Left lung (tissue), 14 donors: ENCODE measurements at places on chromosomes 11 and 22. TPM values are rescaled to one million over a fixed set of nuclear protein-coding genes. Genes with fewer than 3 reads are reported as not detected.

DNA sequence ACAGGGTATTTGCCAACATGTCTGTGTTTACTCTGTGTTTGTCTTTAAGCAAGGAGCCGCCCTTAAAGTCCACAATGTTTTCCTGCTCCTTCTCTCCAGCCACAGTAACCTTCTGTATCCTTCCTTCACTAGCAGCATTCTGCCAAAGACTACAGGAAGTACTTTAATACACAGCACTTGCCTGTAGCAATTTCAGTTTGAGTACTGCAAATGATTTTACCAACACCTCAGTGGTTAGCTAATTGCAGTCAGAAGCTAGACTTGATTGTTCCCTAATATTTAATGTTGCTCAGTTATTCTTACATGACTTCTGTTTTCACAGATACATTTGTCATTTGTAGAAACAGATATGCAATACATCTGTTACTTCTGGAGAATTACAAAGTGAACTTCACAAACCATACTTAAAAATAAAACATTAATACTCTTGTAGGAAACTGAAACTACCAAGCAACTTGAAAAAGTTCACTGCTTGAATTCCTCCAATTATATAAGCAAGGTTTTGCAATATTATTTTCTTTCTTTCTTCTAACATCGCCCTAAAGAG lies 69.1 kb downstream of the FCHSD2 start:
- no peak for DNase-seq

DNA sequence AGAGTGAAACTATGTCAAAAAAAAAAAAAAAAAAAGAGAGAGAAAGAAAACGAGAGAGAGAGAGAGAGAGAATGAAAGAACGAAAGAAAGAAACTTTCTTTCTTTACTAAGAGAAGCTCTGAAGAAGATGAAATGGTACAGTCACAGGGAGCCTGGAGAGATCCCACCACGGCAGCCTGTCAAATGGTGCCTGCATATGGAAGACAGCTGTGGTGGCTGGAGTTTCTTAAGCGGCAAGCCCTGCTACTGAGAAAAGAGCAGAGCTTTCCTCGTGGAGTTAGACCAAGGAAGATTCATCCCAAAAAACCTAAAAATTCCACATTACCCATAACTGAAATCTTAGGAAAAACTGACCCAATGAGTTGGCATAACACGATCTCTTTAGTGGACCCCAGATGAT lies 66.7 kb downstream of the MICAL3 start:
- peak; percentile 89 for DNase-seq

DNA sequence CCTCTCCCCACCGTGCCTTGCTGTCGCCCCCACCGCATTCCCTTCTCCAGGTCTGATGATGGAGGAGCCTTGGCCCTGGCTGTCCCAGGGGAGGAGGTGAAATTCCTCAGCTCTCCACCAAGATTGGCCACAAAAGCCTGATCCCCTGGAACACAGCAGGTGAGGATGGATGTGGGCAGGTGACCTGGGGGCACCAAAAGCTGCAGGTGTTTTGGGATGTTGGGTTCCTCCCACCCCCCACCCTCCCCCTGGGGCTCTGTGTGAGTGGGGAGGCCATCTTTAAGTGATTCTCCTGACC lies 639 bp downstream of the TRIOBP start:
- DNase-seq: no peak

GRCh38 chr11:86692317-86692716 lies 19.9 kb upstream of the ME3 start:
- no peak for DNase-seq

Gene CLNS1A
- 70.3 TPM for total RNA-seq

Gene GAL
- not detected for total RNA-seq

Gene C11orf16
- 2.0 TPM for total RNA-seq

Gene TRIM29
- total RNA-seq: 2.3 TPM

Gene CCDC116
- 1.1 TPM for total RNA-seq

Gene OR52I2
- not detected for total RNA-seq
